Right lobe of liver (tissue), 6 donors: ENCODE measurements at places on chromosomes 16 and 17.

DNA sequence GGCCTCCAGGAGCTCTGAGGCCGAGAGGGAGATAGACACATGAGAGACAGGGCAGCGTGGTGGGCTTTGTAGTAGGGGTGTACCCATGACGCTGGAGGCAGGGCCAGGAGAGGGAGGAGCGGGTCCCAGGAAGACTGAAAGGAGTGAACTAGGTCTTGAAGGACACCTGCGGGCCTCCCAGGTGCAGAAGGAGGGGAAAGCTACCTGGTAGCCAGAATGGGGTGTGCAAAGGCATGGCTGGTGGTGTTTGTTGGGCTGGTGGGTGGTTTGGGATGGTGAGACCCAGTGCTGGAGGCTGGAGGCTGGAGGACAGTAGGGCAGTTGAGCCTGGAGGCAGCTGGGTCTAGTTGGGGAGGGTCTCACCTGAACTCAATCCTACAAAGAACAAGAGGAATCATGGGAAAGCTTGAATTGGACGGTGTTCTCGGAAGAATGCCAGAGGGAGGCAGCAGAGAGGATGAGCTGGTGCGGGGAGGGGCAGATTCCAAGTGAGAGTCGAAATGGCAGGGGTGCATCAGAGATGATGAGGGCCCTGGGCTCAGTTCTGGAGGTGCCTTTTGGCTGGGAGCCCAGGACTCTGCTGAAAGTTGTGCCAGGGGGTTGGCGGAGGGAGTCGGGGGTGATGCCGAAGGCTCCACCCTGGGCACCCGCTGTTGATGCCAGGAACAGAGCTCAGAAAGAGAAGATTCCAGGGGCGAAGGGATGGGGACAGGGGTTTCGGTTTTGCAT is 21.2 kb downstream of the C1QTNF1 start:
- no peak for DNase-seq

DNA sequence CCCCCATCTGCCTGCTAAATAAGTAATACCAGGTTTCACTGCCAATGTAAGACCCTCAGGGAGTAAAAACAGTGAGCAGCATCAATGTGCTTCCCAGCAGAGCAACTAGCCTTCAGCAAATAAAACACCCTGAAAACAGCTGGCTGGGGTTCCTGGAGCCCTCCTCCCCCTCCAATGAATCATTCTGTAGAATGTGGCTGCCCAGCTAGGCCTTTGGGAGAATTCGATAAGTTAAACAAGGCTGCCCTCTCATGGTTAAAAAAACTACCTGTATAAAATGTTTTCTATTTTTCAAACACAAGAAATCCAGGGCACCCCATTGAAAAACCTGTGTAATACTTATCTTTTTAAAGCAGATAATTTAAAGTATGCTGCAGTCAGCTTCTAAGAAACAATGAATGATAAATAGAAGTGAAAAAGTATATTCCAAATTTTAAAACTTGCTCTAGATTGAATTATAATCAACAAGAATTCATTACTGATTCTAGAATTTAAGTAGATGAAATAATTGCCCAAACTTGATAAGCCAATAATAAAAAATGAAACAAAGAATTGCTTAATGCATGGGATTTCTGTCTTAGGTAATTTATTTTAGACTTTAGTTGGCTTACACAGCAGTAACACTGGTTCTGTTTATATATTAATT is 9.4 kb upstream of the TOM1L1 start:
- no peak for DNase-seq

DNA sequence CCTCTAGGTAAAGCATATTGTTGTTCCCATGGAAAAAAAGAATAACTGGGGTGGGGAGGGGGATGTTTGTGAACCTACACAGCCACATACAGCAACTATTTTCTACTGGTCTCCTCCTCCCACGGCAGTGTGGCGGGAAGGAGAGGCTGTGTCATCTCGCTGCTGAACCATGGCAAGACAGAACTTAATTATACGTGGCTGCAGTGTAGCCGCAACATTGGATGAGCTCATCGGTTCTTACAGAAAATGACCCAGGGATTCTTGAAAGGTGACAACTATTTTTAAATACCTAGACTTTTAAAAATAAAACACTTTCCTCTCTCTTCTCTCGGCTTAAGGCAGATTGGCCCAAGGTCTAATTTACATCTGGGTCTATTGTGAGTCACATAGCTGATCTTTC is 19.8 kb upstream of the TEKT3 start:
- DNase-seq, result no peak

DNA sequence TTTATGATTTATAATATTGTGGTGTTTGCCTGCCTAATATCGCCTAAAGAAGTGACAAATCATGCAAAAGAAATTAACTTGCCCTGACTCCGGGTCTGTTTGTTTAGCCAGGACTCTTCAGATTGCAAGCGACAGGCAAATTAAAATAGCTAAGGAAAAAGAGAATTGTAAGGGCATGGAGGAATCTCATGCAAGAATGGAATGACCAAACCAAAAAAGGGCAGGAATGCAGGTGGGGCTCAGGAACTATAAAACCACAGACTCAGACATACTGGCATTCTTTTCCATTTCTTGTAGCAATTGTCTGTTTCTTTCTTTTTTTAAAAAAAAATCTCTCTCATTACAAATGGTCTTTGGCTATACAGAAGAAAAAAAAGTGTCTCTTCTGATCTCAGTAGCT is 188.1 kb upstream of the XYLT1 start:
- DNase-seq, result no peak

- DNase-seq, result peak; percentile 53
Observed at GRCh38 chr17:79273660-79274059, 199.0 kb downstream of the ENGASE start.

- no peak for DNase-seq
Observed at GRCh38 chr16:19132898-19133297, 19.1 kb downstream of the ITPRIPL2 start.

- DNase-seq, result no peak
Observed at GRCh38 chr16:85537795-85538401, 75.2 kb upstream of the GSE1 start.

GRCh38 chr16:30003670-30004423 is 7.0 kb downstream of the DOC2A start:
- no peak for DNase-seq

- no peak for DNase-seq
Observed at GRCh38 chr17:5893741-5894140, 176.4 kb upstream of the WSCD1 start.

- DNase-seq, result no peak
Observed at GRCh38 chr17:55442953-55443683, 21.5 kb upstream of the MMD start.

DNA sequence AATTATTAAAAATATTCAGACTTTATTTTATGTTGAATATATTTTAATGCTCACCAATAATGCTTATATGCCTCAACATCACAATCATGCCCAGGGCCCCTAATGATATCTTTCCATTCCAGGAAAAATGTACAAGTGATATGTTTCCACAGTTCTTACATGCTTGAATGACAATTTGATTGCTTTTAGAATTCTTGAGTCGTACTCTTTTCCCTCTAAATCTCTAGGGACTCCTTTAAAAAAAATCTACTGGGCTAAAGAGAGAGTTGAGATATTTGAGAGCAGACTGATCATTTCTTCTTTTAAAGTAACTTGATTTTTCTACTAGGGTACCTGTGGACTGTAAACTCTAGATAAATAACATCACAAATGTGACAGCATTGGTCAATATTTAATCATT is 18.2 kb upstream of the HLF start:
- no peak for DNase-seq

DNA sequence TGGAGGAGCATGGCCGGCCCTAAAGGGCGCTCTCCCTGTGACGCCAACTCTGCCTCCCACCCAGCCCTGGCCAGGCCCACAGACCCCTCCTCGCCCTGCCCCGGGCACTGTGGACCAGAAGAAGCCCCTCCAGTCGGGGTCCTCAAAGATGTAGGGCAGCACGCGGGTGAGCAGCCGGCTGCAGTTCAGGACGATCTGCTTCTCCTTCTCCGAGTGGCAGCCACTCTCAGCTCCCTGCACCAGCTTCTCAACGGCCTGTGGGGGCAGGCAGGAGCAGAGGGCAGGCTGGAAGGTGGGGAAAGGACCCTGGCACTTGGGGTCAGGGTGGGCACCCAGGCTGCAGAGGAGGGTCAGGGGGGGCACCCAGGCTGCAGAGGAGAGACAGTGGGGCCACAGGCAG is 8.9 kb downstream of the HID1 start:
- DNase-seq, result no peak

DNA sequence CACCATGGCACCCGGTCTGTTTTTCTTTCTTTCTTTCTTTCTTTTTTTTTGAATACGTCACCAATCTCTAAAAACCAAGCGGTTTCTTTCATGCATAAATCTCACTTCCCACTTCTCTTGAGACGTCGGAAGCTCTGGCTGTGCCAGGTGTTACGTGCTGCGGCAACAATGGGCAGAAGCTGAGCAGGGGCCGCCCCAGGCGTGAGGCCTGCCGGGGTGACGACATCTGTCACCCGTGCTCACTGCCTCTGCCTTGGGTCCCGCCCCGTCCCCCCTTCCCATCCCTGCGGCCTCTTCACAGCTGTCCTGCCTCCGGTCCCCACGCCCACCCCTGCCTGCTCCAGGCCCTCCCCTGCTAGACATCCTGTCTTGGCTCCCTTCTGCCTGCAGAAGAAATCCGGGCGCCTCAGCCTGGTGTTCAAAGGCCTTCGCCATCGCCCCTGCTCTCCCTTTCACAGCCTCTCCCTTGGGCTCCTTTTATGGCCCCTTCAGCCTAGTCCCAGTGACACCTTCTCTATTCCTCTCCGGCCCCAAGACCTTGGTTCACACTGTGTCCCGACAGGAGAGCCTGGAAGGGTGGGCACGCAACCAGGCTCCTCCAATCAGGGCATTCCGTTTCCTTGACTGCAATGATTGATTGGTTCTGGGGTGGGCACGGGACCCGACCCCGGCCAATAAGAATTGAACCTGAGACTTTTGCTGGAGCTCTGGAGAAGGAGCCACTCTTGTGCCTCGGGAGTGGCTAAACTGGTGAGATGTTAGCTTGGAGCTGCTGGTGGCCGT is 4.8 kb downstream of the P2RX1 start:
- peak; percentile 54 for DNase-seq

DNA sequence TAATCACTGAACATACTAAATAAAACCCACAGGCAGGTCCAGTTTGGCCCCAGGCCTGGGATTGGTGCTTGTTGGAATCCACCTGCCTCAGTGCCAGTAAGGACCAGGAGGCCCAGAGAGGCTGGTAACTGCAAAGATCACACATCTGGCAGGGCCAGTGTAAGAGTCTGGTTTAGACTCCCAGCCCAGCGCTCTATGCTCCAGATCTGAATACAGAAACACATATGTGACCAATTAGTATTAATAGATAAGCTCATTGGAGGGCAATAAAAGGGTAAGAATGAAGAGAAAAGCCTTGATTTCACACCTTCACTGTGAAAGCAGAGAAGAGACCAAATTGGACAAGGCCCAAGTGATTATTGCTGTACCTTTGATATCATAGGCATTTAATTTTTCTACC is 13.6 kb upstream of the CCDC182 start:
- DNase-seq, result no peak

- DNase-seq, result no peak
Observed at GRCh38 chr17:31411707-31412285, 20.3 kb downstream of the RAB11FIP4 start.

GRCh38 chr17:39659279-39660010 is 5.7 kb upstream of the TCAP start:
- no peak for DNase-seq

DNA sequence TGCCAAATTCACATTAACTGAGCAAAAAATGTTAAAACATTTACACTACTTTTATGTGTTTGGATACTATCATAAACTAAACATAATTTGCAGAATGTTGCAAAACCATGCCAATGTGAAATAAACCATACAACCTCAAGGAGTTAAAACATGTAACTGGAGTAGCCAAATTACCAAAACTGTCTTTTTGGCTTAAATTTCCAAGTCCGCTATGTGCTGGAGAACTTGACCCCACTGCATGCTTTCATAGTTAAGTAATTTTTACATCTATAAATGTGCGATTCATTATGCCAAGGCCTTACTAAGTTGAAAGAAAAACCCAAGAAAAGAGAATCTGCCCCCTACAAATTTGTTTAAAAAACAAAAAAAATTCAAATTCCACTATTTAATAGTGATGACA is 28.2 kb downstream of the BRD7 start:
- no peak for DNase-seq

- no peak for DNase-seq
Observed at GRCh38 chr17:26963163-26963503, 330.8 kb upstream of the WSB1 start.

DNA sequence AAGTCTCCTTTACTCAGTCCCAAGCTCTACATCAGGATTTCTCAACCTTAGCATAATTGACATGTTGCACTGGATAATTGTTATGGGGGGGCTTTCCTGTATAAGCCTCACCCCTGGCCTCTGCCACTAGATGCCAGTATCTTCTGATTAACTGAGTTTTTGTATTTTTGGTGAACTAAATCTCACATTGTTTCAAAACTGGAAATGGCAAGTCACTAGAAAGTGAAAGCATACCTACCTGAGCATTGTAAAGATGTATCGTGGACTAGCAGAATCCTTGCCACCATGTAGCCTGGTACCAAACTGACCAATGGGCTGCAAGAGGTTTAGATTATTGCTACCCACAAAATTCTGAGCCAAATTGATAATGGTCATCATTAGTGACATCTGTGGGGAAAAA is 15.0 kb downstream of the TOP2A start:
- DNase-seq, result no peak

DNA sequence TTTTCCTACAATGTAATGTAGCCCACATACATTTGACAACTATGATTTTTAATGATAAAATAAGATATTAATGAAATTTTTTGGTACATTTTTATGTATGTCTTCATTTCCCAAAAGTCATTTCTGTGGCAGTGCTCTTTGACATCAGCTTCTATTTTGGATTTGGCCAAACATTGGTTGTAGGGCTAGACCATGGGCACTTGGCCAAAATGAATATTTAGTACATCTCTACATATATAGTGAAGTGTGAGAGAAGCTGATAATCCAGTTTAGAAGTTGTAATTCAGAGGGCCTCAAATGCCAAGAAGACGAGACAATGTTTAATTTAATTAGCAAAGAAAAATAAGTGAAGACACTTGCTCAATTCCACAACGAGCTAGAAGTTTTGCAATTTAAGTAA is 724.9 kb upstream of the SOX9 start:
- DNase-seq, result no peak

- peak; percentile 7 for DNase-seq
Observed at GRCh38 chr16:56352351-56353053, 72.8 kb downstream of the AMFR start.

DNA sequence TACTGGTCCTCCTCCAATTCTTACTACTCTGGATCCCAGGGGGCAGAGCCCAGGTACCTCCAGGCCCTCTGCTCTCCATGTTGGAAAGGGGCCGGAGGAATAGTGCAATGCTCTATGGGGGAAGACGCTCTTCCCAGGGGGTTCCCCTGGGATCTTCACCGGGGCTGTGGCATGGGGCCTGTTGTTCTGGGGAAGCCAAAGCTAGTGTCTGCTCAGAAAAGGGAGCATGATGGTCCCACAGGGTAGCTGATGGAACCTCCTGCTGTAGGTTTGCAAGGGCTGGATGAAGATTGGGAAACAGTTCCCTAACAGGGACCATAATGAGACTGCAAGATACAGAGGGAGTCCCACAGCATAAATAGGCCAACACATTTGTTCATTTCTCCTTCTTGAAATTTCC is 114.7 kb downstream of the IRX5 start:
- DNase-seq, result no peak

GRCh38 chr16:25013751-25014499 is 1.2 kb downstream of the ARHGAP17 start:
- no peak for DNase-seq
